ENCODE measurements at places on chromosomes 5 and 9.

- DNase-seq: no peak
These were observed 220.0 kb downstream of the TSSK1B start for GRCh38 chr5:113214606-113215323.

- DNase-seq: no peak
These were observed 89.9 kb upstream of the GLIS3 start for GRCh38 chr9:4389755-4390154.

- DNase-seq: no peak
These were observed 1.5 kb downstream of the TRIM41 start for GRCh38 chr5:181224390-181225229.

DNA sequence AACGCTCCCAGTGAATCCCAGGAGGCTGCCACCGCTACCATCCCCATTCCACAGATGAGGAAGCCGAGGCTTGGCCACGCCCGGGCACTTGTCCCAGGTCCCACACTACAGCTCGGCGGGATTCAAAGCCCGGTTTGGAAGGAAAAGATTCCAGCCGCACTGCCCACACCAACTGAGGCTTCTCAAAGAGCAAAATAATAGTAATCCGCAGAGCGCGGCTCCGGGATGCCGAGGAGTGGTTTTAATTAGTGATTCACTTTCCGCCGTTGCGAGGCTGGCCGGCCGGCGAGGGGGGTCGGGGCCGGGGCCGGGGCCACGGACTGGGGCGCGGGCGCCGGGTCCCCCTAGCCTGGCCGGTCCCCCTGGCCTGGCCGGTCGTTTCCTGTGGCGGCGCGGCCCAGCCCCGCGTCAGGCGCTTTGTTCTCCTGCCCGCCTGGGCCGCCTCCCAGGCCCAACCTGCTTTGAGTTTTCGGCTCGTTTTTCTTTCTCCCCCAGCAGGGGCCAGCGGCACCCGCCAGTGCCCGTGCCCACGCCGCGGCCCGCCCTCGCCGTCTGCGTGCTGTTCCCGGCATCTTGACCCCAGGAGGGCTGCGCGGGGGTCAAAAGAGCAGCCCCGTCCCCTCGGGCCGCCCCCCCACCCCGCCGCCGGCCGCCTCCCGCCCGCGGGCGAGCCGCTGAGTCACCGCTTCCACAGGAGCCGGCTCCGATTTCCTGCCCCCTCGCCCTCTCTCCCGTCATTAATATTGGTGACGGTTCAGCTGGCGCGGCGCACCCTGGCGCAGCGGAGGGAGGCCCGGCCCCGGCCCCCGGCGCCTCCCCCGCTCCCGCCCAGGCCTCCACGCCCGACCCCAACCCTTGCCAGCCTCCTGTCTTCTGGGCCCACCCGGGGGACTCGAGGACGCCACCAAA, 31.2 kb downstream of the FGF18 start:
- DNase-seq: no peak

GRCh38 chr5:170633235-170634081, 129.6 kb downstream of the KCNIP1 start:
- DNase-seq: no peak

- no peak for DNase-seq
These were observed 335.2 kb upstream of the TARS1 start for GRCh38 chr5:33105521-33105941.

DNA sequence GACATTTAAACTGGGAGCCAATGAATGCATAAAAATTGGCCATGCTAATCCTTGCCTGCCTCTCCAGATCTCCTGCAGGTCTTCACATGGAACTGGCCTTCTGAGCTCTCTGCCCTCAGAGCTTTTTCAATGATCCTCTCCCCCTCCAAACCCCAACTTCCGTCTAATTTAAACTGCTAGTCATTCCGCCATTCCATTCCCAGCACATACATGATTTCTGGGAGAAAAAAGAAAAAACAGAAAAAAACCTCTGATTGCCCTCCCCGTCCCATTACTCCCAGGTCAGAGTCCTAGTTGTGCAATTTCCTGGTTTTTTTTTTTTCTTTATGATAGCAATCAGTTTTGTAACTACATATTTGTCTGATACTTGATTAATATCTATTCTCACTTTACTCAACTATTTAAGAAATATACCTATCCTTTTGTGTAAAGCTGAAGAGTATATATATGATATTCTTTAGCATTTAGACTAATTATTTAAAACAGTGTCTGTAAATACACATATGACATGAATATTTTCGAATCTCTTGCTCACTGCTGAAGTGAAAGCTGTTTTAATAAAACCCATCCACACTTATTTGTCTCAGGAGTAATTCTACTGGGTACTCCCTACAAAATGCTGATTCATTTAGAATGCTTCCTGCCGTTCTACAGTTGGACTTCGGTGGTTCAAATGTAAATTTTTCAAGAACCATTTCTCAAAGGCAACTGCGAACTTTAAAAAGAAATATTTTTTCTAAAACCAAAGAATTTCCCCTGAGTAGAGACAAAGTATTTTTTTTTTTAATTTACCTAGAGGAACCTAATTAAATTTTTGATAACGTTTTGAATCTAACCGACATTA, 1.6 kb downstream of the HINT1 start:
- DNase-seq: no peak

- no peak for DNase-seq
These were observed 68.9 kb downstream of the PRDM6 start for GRCh38 chr5:123157791-123158581.

DNA sequence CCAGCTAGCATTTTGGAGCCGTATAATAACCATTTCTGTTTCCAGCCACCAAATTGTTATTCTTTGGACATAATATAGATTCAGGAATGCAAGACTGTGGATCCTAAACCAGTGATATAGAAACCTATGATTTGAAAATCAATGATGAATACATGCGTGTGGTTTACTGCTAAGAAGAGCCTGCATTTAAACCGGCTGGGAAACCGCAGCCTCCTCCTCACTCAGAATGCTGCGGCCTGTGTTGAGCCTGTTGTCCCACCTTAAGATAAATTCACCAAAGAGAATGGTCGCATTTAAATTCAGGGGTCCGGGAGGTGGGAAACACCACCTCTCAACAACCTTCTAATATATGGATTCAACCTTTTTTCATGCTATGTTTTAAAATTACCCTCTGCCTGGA, 148.0 kb downstream of the MEF2C start:
- DNase-seq: no peak

GRCh38 chr9:31916591-31917241, 467.7 kb upstream of the ACO1 start:
- DNase-seq: no peak

DNA sequence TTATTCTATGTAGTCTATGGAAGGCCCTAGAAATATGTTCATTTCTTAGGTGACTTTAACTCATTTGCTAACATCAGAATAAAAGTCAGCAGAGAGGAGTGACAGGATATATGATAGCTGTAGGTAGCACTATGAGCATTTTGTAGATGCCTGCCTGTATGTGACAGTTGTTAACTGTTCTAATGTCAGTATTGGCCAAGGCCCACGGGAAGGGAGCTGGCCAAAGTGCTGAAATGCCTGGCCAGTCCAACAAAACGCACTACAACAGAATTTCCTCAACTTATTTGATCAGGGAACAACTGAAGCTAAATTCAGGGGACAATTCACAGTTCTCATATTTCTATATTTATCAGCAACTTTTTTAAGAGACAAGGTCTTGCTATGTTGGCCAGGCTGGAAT, 20.8 kb downstream of the SV2C start:
- DNase-seq: no peak

- DNase-seq: no peak
These were observed 205.5 kb downstream of the NPR3 start for GRCh38 chr5:32916648-32917047.

DNA sequence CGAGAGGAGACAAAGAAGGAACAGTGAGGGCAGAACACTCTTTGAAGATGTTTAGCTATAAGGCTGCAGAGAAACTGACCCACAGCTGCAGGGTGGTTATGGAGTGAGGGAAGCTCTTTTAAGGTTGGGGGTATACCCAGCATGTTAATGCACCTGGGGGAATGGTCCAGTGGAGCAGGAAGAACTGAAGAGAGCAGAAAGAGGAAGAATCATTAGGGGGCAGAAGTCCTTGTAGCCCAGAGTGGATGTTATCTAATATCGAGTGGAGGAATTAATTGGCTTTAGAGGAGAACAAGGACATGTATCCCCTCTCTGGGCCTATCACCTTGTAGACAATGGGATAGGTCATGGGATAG, 7.7 kb downstream of the IL4 start:
- DNase-seq: no peak

- no peak for DNase-seq
These were observed 21.5 kb downstream of the SECISBP2 start for GRCh38 chr9:89339807-89340206.

GRCh38 chr5:134547579-134547978, 22.1 kb downstream of the JADE2 start:
- no peak for DNase-seq

- DNase-seq: no peak
These were observed at the start of gene ARID3C for GRCh38 chr9:34628656-34629490. TSS of gene ARID3C (minus strand) at chr9:34629066. CDS start at chr9:34628014, 1,052 bp downstream.

- no peak for DNase-seq
These were observed 32.7 kb downstream of the HRH2 start for GRCh38 chr5:175690586-175690985.

GRCh38 chr9:137691646-137692351, 73.0 kb downstream of the EHMT1 start:
- no peak for DNase-seq

DNA sequence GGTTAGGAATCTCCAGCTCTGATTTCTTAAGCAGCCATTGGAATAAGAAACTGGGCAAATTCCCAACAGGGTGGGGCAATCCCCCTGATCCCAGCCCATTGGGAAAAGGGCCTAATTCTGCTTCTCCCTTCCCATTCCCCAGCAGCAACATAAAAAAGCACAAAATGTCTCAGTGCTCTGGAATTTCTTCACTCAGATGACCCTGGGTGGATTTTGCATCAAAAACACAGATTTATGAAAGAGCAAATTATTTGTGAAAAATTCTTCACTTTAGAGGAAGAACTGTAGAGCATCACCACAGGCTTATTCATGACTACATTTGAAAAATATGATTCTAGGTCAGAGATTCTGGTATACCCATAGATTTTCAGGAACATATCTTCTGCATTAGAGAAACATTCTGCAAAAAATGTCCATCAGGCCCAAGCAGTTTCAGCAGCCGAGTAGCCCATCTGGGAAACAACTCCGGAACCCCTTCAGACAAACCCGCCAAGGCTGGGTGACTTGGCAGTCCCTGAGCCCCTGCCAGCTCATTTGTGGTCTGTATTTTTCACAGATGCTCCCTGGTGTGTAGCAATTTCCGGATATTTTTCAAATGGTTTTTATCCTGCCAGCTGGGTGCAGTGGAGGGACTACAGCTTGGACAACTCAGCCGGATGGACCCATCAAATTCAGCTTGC, 102.1 kb upstream of the RANBP3L start:
- no peak for DNase-seq

- no peak for DNase-seq
These were observed 317.3 kb downstream of the TAF11L14 start for GRCh38 chr5:17951392-17952169.

GRCh38 chr5:68540798-68541590, 325.4 kb downstream of the PIK3R1 start:
- DNase-seq: no peak

- DNase-seq: no peak
These were observed 205.2 kb upstream of the EDIL3 start for GRCh38 chr5:84589926-84590325.

- DNase-seq: no peak
These were observed 64.8 kb downstream of the ERP44 start for GRCh38 chr9:100033877-100034551.

DNA sequence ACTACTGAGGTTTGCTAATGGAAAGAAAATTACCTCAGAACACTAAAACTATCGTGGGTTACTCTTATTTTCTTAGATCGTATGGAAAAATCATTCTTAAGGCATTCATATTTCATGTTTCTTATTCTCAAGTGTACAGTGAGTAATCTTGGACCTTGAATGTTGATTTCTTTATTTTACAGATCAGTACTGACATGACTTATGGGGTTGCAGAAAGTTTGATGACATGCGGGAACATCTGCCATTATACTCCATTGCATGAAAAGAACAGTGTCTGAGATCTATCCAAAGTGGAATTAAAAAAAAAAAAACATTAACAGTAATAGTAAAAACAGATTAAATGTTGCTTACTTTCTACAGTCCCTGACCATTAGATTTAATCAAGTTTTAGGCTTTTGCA, 1290.2 kb upstream of the WWC1 start:
- DNase-seq: no peak

- DNase-seq: no peak
These were observed 22.7 kb upstream of the COL5A1 start for GRCh38 chr9:134618833-134619447.

DNA sequence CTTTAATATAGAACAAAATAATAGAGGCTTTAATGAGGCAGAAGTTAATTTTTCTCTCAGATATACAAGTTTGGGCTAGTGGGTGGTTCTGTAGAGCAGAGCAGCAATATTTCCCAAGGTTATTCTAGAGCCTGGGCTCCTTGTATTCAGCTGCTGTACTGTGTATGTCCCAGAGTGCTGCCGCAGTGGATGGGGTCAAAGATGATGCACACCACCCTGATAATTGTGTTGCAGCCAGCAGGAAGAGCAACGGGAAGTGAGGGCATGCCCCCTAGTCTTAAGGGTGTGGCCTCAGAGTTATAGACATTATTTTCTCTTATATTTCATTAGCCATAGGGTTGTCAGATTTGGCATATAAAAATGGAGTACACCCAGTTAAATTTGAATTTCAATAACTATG, 23.9 kb upstream of the KIF4B start:
- DNase-seq: no peak

- no peak for DNase-seq
These were observed 74.5 kb upstream of the MAP3K1 start for GRCh38 chr5:56740868-56741267.

GRCh38 chr9:28774433-28775235, 1201.4 kb upstream of the C9orf72 start:
- DNase-seq: no peak

DNA sequence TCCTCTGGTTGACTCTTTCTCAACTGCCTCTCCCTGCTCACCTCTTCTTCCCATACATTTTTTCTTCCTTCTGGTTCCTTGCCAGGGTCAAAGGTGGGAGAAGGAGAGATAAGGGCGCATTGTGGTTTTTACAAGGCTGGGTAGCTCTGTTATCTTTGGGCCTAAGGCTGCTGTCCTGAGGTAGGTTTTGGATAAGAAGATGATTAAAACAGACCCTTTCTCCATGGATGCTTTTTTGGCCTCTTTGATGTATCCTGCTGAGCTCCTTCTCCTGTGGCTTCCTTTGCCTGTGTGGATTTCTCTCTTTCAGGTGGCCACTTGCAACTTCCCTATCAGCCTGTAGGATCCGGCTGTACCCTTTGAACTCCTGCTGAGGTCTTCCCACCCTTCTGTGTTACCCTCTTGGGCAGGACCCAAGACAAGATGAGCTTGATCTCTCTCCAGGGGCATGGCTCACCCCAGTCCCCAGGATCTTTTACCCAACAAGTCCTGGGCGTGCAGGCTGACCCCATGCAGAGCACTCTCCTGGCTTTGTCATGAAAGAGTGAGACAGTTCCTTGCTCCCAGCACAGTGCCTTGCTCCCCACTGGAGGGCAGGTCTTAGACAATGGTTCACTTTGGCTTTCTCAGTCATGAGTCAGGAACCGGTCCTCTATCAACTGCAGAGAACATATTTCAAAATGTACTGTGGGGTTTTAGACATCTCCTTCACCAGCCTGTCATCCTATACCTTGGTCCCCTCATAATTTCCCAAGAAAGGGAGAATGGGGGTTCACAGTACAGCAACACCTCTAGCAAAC, 197.9 kb downstream of the TLE4 start:
- no peak for DNase-seq
